Stimulated activated CD4-positive, alpha-beta T cell treated with anti-CD3 and anti-CD28 coated beads, Interleukin-4, amount 100 ng/mL, for 1 hour (primary cell): ENCODE measurements at places on chromosomes 7 and 10.

GRCh38 chr10:122054048-122055025, 65.4 kb downstream of the TACC2 start:
- DNase-seq: no peak

DNA sequence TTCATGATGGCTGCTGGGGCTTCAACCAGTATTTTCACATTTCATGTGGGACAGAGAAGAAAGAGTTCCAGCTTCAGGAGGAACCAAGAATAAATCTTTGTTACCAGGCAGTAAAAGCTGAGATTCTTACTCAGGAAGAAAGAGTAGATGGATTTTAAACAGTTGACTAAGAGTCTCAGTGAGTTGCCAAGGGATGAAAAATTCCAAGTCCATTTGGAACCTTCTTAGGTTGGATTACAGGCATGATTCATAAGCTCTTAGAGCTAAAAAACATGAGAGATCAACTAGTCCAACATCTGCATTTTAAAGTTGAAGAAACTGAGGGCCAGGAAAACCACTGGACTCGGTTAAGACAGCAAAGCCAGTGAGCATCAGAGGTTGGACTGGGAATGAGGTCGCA, 148.6 kb downstream of the NEBL start:
- no peak for DNase-seq

DNA sequence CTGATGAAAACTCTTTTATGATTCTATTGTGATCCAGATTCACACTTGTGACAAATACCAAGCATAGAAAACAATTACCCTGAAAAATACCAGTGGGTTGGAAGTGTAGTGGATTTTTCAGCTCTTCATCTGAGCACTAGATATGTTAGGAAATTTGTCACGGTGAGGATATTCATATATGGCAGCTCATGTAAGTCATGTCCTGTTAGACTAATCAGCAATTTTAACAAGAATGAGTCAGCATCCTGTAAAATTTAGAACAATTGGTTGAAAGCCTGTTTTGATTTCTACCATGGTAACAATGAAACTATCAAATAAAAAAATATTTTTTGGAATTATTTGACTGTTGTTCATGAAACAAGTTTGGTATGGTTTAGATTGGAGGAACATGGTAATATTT, 334.3 kb downstream of the CACNA2D1 start:
- DNase-seq: no peak

GRCh38 chr7:152924238-152924637, 164.7 kb downstream of the ACTR3B start:
- no peak for DNase-seq

DNA sequence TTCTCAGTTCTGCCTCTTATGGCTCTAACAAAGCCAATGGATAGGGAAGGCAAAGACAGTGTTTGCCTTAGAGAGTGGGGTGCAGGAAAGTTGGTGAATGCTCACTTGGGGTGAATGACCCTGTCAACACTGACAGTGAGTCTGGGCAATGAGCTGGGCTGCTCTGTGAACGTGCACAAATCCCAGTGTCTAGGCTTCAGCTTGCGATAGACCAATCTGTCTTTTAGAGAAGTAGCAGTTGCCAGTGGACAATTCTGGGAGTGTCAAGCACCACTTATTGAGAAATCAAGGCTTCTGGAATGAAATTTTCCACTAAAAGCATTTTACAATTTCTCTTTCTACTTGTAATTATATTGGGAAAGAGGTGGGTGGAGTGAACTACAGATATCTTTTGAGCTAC, 141.4 kb downstream of the HERPUD2 start:
- DNase-seq: no peak
